ENCODE measurements at places on chromosomes 11 and 22. TPM values are rescaled to one million over a fixed set of nuclear protein-coding genes. Genes with fewer than 3 reads are reported as not detected.

Gene GDPD4
- total RNA-seq, result not detected

Gene OR8B3
- not detected for total RNA-seq

Gene MMP13
- total RNA-seq, result 2.3 TPM

Gene ACTN3
- 0.14 TPM for total RNA-seq

Gene OR4A15
- total RNA-seq, result not detected

Gene IGF2
- total RNA-seq, result 30.0 TPM

Gene APOA4
- not detected for total RNA-seq

Gene CABP4
- not detected for total RNA-seq

Gene TRIM49
- total RNA-seq, result not detected

Gene GUCY1A2
- total RNA-seq, result under 0.01 TPM

Gene OR51B4
- not detected for total RNA-seq

Gene OR5D18
- total RNA-seq, result not detected

Gene LZTR1
- total RNA-seq, result 19.7 TPM

Gene PKNOX2
- 0.71 TPM for total RNA-seq

Gene BEST1
- total RNA-seq, result not detected

Gene TMX2
- 47.6 TPM for total RNA-seq

Gene OSM
- not detected for total RNA-seq

Gene RIN1
- total RNA-seq, result 67.9 TPM

Gene MS4A4A
- not detected for total RNA-seq

Gene AQP11
- not detected for total RNA-seq

Gene NFAM1
- total RNA-seq, result not detected

Gene ANO9
- total RNA-seq, result 10.5 TPM

Gene TSSK2
- total RNA-seq, result not detected

Gene ISX
- total RNA-seq, result not detected

Gene CCDC34
- total RNA-seq, result 7.6 TPM

Gene OR52I2
- not detected for total RNA-seq

Gene OR56A1
- total RNA-seq, result not detected

Gene KREMEN1
- 30.4 TPM for total RNA-seq

Gene C11orf87
- total RNA-seq, result 0.09 TPM

Gene MOGAT2
- not detected for total RNA-seq

Gene ST14
- total RNA-seq, result 146 TPM

Gene SYT13
- total RNA-seq, result not detected

Gene MUC15
- total RNA-seq, result 5.2 TPM

Gene OR52J3
- total RNA-seq, result not detected

Gene ZDHHC13
- total RNA-seq, result 13.7 TPM

Gene SCO2
- total RNA-seq, result not detected

Gene SCN4B
- 1.6 TPM for total RNA-seq

Gene ZNF215
- total RNA-seq, result 4.0 TPM

Gene KDM2A
- 28.5 TPM for total RNA-seq

Gene PICK1
- 35.4 TPM for total RNA-seq

Gene CD3D
- not detected for total RNA-seq

Gene OR52A1
- total RNA-seq, result not detected

Gene SPON1
- total RNA-seq, result not detected

Gene MACROD1
- total RNA-seq, result 21.0 TPM

Measured in airway epithelial cell (primary cell).